ENCODE measurements at places on chromosomes 12 and 14. TPM values are rescaled to one million over a fixed set of nuclear protein-coding genes. Genes with fewer than 3 reads are reported as not detected.

PCBP2 gene
- total RNA-seq: 241 TPM

ATP23 gene
- 4.2 TPM for total RNA-seq

TMEM233 gene
- total RNA-seq: 0.19 TPM

DNA sequence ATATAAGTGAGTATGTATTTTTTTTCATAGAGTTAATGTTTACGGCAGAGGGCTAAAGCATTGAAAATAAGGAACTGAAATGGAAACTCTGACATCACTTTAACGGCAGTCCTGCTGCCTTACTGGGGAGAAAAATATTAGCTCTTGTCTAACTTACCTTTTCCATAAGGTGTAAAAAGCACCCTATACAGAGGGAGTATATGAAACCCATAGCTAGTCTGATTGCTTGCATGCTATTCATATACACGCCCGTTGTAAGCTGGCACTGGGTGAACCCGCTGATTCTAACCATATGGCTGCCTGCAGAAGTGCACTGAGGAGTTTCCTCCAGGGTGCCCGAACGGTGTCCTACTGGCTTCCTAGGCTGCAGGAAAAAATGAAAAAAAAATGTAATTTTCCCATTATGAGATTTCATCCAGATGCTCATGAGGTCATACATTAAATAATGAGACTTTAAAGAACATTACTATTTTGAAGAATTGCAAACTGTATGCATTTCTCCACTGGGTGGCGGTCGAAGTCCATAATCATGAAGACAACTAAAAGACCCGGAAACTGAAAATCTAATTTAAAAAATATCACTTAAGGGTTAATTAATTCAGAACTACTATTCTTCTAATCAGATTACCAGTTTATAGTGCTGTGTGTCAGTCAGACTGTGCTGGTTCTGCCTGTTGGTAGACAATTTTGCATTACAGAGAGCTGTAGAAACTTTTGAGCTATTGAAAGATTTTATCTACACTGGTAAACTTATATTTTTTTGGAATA is 144.7 kb downstream of the ALX1 start:
- no peak for DNase-seq

DNA sequence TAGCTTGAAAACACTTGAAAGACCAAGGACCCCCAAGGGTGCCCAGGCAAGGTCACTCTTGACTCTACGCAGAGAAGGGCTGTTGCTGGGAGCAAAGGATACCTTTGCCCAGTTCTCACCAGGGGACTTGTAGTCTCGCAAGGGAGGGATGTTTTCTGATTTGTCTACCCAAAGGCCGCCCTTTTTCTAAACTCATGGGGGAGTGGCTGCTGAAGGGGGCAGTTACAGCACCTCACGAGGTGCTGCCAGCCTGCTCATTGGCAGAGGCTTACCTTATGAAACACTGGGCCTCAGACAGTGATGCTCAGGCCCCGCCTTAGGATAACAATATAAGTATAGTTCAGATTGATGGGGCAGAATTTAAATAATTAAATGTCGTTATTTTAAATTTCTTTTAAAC is 107.0 kb downstream of the ETV6 start:
- DNase-seq: no peak

DNA sequence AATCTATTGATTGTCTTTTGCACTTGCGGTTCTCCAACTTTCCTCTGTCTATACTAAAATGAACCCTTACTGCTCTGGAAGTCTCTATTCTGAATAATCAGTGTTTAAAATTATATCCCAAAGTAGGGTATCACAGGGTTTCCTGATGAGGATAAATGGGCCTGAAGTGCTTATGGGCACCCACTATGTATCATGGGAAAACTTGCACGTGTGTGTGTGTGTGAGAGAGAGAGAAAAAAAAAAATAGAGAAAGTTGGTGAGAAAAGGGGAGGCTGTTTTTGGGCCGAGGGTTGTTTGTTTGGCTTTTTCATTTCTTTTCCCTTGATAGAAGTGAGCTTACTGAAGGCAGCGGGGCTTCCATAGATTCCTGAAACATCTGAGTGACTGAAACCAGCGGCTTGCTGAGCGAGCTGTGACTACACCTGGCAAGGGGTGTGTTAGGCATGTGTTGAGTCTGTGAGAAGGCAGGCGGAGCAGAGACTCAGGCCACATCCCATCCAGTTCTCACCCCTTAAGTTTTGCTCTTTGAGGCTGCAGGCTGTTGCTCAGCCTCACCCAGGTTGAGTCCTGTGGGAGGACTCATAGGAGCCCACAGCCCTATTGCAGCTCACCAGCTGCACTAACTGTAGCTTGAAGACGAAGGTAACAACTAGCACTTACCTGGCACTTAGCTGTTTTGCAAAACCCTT is 17.2 kb downstream of the PPFIBP1 start:
- no peak for DNase-seq
